PC-9 (cell line): ENCODE measurements at places on chromosomes 1 and 21.

DNA sequence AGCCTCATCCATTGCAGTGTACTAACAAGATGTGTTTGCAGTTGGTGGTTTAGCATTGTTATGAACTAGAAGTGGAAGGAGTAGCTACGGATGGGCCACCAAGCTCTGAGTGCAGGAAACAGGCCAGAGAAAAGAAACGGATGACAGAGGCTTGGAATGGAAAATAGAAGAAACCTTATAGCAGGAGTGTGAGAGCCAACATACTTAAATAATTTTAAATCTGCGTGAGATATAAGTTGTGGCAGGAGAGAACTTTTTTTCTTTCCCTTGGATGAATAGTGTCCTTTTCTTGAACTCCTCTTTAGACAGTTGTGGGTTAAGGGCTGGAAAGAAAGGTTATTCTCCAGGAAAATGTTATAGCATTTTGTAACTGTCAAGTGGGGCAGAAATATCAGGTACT is 54.2 kb downstream of the RGL1 start:
- H3K36me3 ChIP-seq: no peaks in the 10 kb centered on the region
- no peak overlapping the region for H3K27ac ChIP-seq
- no peaks in the 10 kb centered on the region for H3K4me1 ChIP-seq

DNA sequence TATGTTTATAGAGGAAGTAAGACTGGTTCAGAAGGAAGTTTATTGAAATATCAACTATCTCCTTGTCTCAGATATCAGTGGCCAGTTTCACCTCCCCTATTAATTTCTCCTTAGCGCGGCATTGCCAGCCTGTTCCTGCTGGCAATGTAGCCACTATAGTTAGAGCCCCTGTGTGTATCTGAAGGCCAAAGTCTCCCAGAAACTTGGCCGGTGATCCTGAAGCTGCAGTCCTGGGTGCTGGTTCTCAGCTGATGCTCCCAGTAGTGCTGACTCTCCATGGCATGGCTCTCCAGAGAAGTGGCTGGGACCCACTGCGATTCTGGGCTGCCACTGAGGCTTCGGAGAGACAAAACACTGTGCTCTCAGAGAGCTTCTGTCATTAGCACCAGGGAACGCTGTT is 59.9 kb downstream of the TNN start:
- H3K27me3 ChIP-seq: no peaks in the 10 kb centered on the region
- H3K4me1 ChIP-seq: no peaks in the 10 kb centered on the region
- H3K27ac ChIP-seq: no peak overlapping the region
- DNase-seq: no peak
- no peaks in the 10 kb centered on the region for H3K36me3 ChIP-seq

DNA sequence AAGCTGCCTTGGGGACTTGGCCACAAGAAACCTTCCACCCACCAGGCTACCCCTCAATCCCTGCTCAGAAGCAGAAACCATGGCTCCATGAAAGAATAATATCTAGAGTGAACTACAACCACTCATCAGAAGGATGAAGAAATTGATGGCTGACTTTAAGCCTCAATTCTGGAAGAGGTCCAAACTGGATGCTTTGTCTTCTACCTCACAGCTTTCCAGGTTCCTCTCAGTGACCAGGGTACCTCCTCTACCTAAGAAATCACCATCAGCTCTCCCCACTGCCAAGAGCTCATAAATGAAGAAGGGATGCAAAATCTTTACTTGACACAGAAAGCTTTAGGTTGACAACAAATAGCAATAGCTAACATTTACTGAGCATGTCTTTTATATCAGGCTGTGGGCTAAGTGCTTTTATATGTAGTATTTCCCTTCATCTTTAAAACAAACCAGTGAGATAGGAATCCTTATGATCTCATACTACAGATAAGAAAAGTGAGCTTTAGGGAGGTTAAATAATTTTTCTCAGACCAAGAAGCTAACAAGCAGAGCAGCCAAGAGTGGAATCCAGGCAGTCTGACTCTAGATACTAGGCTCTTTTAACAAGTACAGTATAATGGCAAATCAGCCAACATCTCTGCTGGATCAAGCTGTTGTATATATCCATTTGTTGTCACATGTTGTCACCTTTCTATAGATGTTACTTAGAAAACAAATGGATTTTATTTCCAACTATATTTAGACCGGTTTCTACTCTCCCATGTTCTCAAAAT is 243.0 kb upstream of the SGIP1 start:
- peaks cover 18% of the 10 kb centered on the region for H3K4me1 ChIP-seq
- no peaks in the 10 kb centered on the region for H3K27me3 ChIP-seq
- no peak overlapping the region for H3K4me3 ChIP-seq
- no peaks in the 10 kb centered on the region for H3K36me3 ChIP-seq

GRCh38 chr1:160521554-160521953 is 1.5 kb downstream of the SLAMF6 start:
- no peak overlapping the region for H3K27ac ChIP-seq
- H3K36me3 ChIP-seq: no peaks in the 10 kb centered on the region
- DNase-seq: no peak
- H3K27me3 ChIP-seq: peaks cover 3% of the 10 kb centered on the region; the same call in 1 of the 2 replicates
- H3K4me1 ChIP-seq: no peaks in the 10 kb centered on the region

DNA sequence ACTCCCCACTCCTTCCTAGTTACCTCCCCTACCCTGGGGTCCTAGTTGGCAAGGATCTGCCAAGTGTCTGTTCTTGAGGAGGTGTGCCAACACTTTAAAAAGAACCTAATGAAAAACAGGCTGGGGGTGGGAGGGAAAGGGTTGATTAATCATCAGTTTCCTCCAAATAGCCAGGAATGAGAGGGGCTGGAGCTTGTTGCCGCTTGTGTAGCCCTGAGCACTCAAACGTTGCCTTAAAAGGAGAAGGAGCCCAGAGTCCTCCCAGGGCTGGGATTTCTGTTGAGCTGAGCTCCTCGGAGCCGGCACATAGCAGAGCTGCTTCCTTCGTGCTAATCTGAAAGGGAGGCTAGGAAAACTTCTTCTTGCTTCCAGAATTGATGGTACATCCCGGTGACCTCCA is 15.9 kb downstream of the SHISA4 start:
- no peak overlapping the region for H3K27ac ChIP-seq
- no peak overlapping the region for H3K4me3 ChIP-seq
- H3K36me3 ChIP-seq: no peaks in the 10 kb centered on the region
- no peaks in the 10 kb centered on the region for H3K4me1 ChIP-seq
- H3K27me3 ChIP-seq: no peaks in the 10 kb centered on the region

GRCh38 chr1:57208741-57209302 is 215.0 kb downstream of the DAB1 start:
- no peak overlapping the region for H3K4me3 ChIP-seq
- H3K27me3 ChIP-seq: peaks cover 7% of the 10 kb centered on the region; the same call in 1 of the 2 replicates
- no peaks in the 10 kb centered on the region for H3K4me1 ChIP-seq
- H3K27ac ChIP-seq: no peak overlapping the region
- DNase-seq: no peak

DNA sequence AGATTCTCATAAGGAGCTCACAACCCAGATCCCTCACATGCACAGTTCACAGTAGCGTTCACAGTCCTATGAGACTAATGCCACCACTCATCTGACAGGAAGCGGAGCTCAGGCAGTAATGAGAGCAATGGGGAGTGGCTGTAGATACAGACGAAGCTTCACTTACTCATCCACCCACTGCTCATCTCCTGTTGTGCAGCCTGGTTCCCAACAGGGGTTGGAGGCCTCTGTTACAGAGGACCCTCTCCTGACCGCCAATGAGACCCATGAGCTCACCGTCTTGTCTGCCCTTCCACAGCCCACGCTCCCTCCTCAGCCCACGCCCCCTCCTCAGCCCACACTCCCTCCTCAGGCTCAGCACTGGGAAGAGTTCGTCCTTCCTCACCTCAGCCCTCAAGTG is 39.6 kb downstream of the RSPH1 start:
- no peak overlapping the region for H3K4me3 ChIP-seq
- DNase-seq: no peak
- H3K27ac ChIP-seq: no peak overlapping the region

- H3K36me3 ChIP-seq: no peaks in the 10 kb centered on the region
- H3K4me1 ChIP-seq: no peaks in the 10 kb centered on the region
- no peak for DNase-seq
- H3K4me3 ChIP-seq: no peak overlapping the region
- no peaks in the 10 kb centered on the region for H3K27me3 ChIP-seq
- no peak overlapping the region for H3K27ac ChIP-seq
Measured at GRCh38 chr1:80666073-80666472, 1134.7 kb upstream of the ADGRL2 start.

DNA sequence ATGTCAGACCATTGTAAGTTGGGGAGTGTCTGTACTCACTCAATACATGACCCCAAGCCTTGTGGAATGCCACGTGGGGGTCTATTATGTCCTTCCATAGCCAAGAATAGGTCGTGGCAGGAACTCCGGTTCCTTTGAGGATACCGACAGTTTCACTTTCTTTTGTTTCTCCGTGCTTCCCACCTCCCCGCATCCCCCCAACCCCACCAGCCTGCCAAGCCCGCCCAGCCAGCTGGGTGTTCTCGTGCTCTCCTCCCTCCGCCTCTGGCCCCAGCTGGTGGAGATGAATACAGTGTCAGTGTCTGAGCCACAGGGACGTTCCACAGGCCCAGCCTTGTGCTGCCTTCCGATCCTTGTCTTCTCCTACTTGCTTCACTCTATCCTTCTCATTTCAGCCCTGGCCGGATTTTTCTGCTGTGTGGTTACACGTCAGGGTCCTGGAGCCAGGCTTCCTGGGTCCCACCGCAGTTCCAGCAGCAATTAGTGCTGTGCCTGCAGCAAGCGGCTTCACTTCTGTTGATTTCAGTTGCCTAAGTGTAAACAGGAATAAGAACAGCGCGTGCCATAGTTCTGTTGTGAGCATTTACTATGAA is 4.1 kb upstream of the AGTRAP start:
- no peaks in the 10 kb centered on the region for H3K36me3 ChIP-seq
- no peak overlapping the region for H3K4me3 ChIP-seq
- no peaks in the 10 kb centered on the region for H3K27me3 ChIP-seq
- no peak overlapping the region for H3K27ac ChIP-seq
- DNase-seq: no peak

- DNase-seq: no peak
- H3K27ac ChIP-seq: no peak overlapping the region
- H3K27me3 ChIP-seq: no peaks in the 10 kb centered on the region
Measured at GRCh38 chr21:38777015-38777414, 28.7 kb upstream of the ETS2 start.

DNA sequence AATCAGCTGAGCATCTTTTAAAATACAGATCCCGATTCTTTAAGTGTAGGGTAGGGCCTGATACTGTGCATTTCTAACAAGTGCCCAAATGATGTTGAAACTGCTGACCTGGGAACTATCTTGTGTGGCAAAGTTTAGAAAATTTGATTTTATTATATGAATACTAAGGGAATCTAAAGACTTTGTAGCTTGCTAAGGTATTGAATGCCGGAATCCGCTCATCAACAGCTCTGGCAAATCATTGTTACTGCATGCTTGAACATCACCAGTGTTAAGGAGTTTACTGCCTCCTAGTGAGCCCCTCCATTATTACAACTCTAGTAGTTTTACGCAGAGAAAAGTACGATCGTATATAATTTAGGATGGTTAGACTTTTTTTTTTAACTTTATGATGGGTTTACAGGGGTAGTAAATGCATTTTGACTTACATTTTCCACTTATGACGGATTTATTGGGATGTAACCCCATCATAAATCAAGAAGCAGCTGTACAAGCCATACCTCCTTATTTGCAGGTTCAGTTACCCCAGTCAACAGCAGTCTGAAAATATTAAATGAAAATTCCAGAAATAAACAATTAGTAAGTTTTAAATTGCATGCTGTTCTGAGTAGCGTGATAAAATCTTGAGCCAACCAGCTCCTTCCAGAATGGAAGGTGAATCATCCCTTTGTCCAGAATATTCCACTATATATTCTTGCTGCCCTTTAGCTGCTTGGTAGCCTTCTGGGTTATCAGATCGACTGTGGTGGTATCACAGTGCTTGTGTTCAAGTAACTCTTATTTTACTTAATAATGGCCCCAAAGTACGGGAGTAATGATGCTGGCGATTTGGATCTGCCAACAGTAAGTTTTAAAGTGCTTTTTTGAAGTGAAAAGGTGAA is 892 bp downstream of the TYW3 start:
- no peaks in the 10 kb centered on the region for H3K27me3 ChIP-seq
- peak overlapping the region; percentile 84 for H3K27ac ChIP-seq
- H3K4me3 ChIP-seq: peak overlapping the region; percentile 95
- peak; percentile 79 for DNase-seq
- H3K4me1 ChIP-seq: peaks cover 25% of the 10 kb centered on the region

DNA sequence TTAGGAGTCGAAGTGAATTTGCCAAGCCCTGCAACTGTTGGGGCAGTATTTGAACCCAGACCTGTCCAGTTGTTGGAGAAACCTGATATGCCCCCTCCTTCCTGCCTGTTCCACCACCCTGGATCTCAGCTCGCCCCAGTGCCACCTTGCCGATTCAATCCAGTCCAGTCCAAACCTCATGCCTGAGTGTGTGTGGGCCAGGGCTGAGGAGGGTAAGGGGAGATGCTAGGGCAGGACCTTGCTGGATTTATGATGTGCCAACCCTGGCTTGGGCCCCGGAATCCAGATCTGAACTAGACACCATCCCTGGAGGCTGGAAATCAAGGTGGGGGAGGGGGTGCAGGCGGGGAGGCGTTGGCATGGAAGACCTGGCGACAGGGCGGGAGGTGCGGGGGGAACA is 98.9 kb upstream of the WNT4 start:
- no peak overlapping the region for H3K4me3 ChIP-seq
- peaks cover 6% of the 10 kb centered on the region; the same call in 1 of the 2 replicates for H3K4me1 ChIP-seq
- no peak overlapping the region for H3K27ac ChIP-seq
- DNase-seq: no peak
- H3K36me3 ChIP-seq: no peaks in the 10 kb centered on the region
- H3K27me3 ChIP-seq: no peaks in the 10 kb centered on the region

DNA sequence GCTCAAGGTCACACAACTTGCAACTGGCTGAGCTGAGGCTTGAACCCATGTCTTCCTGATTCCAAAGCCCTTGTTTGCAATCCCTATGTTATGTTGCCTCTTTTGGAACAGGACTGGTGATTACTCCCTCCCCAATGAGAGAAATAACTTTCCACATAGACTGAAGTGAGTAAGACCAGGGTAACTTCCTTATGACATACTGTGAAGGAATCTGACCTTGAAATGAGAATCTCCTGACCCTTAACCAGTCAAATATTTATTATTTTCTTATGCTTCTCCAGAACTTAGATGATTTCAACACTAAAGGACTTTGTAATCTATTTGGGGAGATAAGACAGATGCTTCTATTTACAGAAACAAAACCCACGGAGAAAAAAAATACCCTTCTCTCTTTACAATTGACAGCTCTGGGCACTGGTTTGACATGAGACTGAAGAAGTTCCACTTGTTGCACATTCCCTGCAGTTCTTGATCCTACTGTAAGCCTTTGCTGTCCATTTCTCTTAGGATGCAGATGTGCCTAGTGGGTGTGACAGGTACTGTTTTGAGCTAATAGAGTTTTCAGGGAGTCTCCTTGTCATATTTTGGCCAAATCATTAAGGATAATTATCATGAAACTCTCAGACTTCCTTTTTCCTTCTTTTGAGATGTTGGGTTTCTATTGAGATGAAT is 3.9 kb upstream of the RPTN start:
- peaks cover 59% of the 10 kb centered on the region for H3K4me1 ChIP-seq
- no peak overlapping the region for H3K4me3 ChIP-seq
- H3K27ac ChIP-seq: peak overlapping the region; percentile 78
- DNase-seq: peak; percentile 97
- no peaks in the 10 kb centered on the region for H3K27me3 ChIP-seq

- H3K27ac ChIP-seq: 0 out of 2 replicates have a peak overlapping the region, but pooled peaks have one; percentile 3
- H3K27me3 ChIP-seq: no peaks in the 10 kb centered on the region
- no peak overlapping the region for H3K4me3 ChIP-seq
Measured at GRCh38 chr1:94090761-94091160, 30.2 kb downstream of the ABCA4 start.
